GM04503 (cell line): ENCODE measurements at places on chromosomes 1 and 21.

GRCh38 chr21:28256837-28257236 lies 735.8 kb downstream of the LTN1 start:
- no peak for DNase-seq

GRCh38 chr1:221675880-221676800 lies 65.7 kb downstream of the DUSP10 start:
- DNase-seq = no peak

DNA sequence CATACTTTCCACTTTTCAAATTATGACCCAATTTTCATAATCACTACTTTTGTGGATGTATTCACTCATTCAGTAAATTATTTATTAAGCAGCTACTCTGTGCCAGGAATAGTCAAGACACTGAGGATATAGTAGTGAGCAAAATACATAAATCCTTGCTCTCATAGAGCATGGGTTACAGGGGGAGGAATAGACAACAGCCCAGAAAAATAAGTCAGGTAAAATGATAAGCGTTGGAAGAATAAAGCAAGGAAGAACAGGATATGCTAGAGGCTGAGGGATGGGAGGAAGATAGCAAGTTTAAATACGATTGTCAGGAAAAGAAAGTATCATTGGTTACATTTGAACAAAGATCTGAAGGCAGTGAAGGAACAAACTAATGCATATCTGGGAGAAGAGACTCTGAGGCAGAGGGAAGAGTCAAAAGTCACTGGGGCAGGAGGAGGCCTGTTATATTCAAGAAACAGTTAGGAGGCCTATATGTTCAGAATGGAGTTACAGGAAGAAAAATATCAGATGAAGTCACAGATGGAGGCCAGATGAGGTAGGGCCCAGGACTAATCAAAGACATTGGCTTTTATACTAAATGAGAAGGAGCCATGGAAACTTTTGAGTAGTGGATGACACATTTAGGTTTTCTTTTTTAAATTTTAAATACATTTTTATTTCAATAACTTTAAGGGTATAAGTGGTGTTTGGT lies 42.9 kb downstream of the SEC22B start:
- no peak for DNase-seq

DNA sequence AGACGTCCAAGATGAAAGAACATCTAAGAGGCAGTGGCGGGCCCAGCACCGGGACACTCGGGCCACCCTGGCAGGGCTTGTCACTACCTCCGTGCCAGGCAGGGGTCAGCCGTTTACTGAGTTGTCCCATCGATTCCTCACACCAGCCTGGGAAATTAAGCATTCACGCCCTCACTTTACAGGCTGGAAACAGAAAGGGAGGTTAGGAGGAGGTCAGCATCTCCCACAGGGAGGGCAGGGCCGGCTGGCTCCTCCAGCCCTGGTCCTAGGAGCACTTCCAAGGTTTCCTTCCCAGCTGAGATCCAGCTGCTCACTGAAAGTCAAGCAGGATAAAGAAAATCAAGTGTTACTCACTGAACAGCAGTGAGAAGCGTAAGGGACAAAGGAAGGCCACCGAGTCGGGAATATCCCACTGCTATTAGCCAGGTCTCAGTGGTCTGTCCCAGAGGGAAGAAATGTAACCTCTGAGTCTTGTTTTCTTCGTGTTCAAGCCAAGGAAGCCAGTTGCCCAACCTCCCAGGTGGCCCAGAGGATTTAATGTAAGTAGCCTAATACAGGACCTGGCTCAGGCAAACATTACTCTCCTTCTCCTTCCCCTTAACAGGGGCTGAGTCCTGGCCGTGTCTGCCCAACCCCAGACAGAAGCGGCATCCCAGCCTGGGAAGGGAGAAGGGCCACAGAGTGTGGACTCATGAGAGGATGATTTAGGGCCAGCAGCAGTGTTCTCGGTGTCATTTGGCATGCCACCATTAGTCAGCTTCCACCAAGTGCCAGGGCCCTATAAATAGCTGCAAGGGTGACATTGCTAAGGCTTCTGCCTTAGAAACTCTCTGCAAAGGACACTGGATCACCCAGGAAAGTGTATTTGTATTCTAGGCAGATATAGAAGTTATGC lies 203.1 kb upstream of the GALNT2 start:
- no peak for DNase-seq

DNA sequence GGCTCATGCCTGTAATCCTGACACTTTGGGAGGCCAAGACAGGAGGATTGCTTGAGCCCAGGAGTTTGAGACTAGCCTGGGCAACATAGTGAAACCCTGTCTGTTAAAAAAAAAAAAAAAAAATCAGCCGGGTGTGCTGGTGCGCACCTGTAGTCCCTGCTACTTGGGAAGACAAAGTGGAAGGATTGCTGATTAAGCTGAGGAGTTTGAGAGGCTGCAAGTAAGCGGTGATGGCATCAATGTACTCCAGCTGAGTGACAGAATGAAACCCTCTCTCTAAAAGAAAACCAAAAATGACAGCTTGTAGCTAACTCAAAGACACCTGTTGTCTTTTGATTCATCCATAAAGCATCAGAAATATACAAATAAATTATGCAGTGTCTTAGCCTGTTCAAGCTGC lies 31.8 kb downstream of the SIPA1L2 start:
- DNase-seq = no peak

- DNase-seq = no peak
Measured at GRCh38 chr1:193143285-193143684, 21.5 kb downstream of the CDC73 start.

DNA sequence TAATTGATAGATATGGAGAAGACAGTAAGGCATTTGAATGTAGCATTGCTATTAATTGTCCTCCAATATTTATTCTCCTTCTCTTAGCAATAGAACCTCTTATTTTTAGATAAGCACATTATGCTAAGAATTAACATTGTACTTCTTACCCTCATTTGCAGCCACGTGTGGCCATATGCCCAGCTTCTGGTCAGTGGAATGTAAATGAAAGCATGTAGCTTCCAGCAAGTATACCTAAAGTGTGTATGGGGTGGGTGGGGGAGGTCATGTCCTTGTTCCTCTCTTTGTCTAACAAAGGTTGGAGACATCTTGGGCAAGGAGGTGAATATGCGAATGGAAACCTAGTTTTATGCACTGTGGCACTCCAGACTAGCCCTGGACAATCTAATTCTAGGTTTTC lies 133.6 kb upstream of the HMCN1 start:
- no peak for DNase-seq

DNA sequence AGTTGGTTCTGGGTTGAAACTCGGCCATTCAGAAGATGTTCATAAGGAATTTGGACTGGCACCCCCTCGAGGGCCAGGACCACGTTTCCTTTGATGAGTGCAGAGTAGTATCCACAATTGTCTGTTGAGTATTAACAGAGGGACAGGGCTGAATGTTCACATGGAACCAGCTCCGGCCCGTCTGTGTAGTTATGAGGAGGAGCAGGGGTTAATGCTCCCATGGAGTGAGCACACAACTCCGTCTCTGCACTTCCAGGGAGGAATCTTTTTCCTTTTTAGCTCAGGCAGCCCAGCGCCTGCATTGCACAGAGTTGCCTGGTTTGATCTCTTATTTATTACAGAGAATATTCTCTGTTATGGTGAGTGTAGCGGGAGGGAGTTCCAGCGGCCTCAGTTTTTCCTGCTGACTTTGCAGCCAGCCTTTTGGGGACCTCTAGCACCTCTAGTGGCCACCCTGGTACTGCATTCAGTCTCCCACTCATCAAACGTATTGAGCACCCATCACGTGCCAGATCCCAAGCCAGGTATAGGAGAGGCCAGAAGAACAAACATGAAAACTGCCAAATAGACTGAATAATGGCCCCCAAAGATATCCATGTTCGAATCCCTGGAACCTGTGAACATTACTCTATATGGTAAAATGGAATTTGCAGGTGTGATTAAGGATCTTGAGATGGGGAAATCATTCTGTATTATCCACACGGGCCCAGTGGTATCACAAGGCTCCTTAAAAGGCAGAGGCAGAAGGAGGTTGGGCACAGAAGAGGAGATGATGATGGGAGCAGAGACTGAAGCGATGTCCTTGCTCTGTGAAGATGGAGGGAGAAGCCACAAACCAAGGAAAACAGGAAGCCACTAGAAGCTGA lies 167.7 kb upstream of the CSF3R start:
- no peak for DNase-seq

DNA sequence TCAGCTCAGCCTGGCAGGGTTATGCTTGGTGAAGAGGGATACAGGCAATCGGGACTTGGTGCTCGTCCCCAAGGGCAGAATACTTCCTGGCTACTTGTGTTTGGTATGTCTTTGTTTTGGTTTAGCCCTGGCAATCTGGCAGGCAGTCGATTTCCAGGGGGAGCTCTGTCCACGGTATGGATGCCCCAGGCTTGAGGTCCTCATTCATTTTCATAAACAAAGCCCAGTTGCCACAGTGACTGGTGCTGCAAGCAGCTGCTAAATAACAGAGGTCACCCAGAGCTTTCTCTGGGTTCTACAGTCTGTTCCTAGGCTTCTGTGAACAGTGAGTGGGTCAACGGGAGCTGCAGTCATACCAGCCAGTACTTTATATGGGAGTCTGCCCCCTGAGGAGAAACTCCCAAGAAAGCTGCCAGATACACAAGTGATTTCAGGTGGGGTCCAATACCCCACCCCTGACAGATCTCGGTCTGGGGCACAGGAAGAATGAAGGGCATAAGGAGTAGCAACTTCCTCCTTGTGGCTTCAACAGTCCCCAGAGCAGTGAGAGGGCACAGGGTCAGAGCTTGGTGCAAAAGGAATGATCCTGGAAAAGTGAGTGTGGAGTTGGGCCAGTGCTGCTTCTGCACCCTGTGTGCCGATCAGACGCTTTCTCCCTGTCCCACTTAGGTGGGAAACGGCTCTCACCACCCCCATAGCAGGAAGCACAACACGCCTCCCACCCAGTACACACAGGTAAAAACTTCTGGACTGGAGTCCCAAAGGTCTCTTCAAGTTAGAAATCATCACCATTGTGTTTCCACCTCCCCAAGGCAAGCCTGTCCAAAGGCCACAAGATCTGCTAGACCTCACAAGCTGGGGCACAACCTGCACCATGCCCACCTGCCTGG lies 55.5 kb downstream of the TGFBR3 start:
- DNase-seq = peak; percentile 92

GRCh38 chr1:226609836-226610455 lies 61.4 kb downstream of the STUM start:
- DNase-seq = no peak

DNA sequence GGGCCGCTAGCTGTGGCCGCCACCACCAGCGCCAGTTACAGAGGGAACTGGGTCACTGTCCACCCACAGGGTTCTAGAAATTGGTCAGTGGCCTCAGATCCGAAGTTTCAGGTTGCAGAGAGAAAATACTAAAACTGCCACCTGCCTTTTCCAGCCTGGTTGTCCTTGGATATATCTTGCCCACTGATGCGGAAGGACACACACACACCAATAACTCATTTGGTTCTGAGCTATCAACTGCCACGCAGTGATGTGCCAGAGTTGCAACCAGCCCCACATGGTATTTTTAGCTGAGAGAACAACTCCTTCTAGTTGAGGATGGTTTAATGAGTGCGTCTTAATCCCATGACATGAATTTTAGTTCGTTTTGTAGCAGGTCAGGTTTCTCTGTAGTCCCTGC lies 68.1 kb downstream of the SH3BGR start:
- DNase-seq = no peak

- DNase-seq = no peak
Measured at GRCh38 chr1:27403065-27403726, 10.8 kb downstream of the GPR3 start.

DNA sequence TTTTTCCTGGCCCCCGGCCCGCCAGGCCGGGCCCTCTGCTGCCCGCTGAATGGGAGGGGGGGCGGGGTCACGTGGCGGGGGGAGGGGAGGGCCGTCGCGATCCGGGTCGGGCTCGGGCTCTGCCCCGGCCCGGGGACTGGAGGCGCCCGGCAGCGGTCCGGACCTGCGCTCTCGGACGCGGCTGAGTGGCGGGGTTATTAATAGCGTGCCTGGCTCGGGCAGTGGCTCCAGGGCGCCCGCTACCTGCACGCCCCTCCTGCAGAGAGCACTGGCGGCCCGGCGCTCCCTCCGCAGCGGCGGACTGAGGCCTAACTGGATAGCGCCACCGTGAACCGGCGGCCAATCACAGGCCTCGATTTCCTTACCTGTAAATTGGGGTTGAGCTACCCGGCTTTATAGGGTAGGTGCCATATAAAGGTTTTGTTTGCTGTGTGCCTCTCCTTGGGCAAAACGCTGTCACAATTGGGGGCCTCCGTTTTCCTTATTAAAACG lies 28.1 kb downstream of the AHDC1 start:
- DNase-seq = no peak

DNA sequence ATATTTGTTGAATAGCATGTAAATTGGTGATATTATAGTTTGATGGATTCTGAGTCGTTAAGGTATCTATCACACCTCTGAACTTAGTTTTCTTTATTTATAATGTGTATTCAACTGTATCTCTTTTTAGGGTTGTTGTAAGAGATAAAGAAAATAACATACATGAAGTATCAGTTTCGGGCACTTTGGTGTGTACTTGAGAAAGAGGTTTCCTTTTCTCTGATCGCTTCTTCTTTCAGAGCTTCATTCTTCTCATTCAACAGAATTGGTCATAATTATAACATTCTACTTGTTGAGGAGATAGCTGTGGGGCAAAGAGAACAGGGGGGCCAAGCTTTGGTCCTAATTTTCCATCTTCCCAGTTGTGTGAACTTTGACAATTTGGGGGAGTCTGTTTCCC lies 508.0 kb downstream of the PLPP3 start:
- DNase-seq = no peak

- DNase-seq = no peak
Measured at GRCh38 chr1:44013949-44014348, 17.3 kb downstream of the SLC6A9 start.

GRCh38 chr1:154880671-154881070 lies 10.6 kb upstream of the KCNN3 start:
- no peak for DNase-seq

DNA sequence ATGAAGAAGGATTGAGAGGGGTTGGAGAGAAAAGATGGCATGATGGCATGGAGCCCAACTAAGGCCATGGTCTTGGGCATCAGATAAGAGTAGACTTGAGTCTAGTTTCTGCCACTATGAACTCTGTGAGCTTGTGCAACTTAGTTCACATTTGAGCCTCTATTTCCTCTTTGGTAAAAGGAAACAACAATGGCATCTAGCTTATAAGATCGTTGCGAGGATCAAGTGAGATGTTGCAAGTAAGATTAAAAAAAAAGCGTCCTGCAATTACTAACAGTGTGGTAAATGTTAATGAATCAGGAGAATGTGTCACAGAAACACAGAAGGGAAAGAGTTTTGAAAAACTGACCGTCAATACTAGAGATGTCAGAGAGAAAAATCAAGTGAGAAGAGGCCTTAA lies 202.9 kb upstream of the FGGY start:
- DNase-seq = no peak

GRCh38 chr1:7485086-7485780 lies 285.9 kb upstream of the VAMP3 start:
- DNase-seq = no peak

DNA sequence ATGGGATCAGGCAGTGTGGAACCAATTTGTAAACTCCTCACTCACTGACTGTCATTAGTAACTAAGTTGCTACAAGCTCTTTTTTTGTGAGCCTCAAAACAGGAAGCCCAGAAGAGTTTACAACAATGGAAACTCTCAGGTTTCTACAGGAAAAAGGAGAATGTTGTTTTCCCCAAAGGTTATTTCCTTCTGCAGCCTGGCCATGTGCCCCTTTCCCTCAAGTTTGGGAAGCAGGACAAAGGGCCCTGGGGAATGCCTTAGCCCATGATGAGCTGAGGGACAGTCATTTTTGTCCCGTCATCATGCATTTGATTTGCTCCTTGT lies 395.9 kb downstream of the KIF26B start:
- no peak for DNase-seq
